GF-D8 (cell line): ENCODE measurements at places on chromosomes 11 and 22.

GRCh38 chr11:60018058-60018457 lies 1.1 kb downstream of the OOSP4B start:
- no peak for DNase-seq

GRCh38 chr22:47166446-47167016 lies 404.1 kb downstream of the TBC1D22A start:
- no peak for DNase-seq

DNA sequence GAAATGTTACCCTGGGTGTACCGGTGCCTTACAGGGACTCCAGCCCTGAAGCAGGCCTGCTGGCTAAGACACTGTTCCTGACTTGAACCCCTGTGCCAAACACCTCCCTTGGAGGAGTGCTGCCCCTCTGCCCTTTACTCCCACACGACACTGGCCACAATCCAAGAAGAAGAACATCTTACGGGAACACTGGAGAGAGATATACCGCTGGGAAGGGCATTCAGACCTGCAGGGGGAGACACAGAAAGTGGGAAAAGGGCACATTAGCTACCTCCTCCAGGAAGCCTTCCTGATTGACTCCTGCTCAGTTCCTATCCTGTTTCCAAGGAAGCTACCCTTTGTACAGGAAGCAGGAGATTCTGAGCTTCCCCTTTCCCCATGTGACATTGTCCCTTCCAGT lies 18.7 kb downstream of the TMPRSS13 start:
- DNase-seq, result no peak

GRCh38 chr11:93194673-93195291 lies 3.0 kb downstream of the SLC36A4 start:
- DNase-seq, result no peak

GRCh38 chr11:107655602-107656001 lies 56.3 kb downstream of the SLN start:
- peak; percentile 78 for DNase-seq

DNA sequence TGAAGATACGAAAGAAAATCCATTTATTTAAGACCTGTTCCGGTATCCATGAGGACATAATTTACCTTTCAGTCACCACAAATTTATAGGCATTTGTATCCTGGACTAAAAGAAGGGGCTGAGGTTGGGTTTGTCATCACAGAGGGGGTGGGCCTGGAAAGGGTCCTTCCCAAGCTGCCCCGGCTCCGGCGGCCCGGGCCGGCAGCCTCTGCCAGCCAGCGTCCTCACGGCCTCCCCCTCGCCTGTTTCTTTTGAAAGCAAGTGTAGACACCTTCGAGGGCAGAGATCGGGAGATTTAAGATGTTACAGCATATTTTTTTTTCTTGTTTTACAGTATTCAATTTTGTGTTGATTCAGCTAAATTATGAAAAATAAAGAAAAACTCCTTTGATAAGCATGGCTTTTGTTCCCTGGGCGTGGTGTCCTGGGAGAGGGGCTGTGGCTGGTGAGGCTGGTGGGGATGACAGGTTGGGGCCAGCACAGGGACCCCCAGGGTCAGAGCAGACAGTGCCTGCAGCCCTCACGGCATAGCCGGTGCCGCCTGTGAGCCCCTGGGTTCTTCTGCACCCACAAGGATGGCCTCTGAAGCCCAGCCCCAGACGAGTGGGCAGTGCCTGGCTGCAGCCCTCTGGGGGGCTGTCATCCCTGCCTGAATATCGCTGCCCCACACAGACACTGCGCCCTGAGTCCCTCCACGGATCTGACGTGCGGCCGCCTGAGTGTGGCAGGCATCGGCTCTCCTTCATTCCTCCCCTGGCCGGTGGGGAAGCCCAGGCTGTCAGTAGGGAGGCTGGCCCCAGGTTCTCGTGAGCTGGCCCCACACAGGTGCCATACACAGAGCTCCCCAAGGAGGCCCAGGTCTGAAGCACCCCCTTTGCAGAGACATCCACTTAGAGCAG lies 1075.9 kb downstream of the BRD1 start:
- no peak for DNase-seq

DNA sequence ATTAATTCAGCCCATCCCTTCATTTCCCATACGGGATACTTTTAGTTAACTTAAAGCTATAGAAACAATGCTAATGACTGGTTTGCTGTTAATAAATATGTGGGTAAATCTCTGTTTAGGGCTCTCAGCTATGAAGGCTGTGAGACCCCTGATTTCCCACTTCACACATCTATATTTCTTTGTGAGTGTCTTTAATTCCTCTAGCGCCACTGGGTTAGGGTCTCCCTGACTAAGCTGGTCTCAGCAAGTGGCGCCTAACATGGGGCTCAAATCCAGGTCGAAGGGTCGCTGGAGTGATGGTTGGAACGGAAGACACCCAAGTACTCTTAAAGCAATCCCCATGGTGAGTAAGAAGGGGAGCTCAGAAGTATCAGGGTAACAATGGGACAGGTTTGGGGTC lies 14.4 kb upstream of the OOSP1 start:
- no peak for DNase-seq

DNA sequence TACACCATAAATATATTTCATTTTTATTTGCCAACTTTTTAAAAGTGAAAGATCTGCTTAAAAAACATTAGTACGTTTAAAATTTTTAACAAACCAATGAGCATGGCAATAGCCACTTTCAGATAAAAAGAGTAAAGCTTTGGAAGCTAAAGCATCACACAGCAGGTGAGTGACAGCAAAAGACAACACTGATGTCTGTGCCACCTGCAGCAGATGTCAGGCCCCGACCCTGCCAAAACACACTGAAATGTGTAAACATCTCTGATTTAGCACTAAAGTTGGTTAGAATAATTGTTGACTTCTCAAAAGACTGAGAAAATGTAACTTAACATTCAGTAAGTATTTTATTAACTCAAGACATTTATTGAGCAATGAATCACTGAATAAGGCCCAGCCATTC lies 232.9 kb downstream of the DLG2 start:
- DNase-seq, result no peak

DNA sequence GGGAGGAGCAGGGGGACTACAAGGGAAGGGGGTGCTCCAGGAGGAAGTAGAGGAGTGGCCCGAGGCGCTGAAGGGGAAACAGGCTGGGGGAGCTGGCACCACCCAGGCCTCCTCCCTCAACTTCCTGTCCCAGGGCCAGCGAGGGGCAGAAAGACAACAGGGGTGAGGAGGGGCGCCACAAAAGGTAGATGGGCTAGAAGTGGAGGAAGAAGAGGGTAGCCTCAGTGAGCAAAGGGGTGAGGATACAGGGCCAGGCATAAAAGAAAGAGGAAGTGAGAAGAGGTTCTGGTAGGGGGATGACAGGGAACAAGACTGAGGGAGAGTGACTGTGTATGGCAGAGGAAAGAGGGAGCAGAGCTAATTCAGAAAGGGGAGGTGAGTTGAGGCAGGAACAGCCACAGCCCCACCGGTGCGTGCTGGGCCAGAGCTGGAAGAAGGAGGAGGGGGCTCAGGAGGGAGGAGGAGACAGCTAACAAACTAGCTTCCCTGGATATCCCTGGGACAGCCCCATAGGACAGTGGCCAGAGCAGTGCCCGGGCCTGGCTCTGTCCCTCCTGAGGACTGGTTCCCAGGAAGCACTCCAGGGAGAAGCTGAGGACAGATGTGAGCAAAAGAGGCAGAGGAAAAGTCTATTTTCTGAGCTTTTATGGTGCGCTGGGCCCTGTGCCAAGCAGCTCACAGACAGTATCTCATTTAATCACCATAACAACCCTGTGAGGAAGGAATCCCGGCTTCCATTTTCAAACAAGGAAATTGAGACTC lies 8.5 kb downstream of the DCHS1 start:
- DNase-seq, result peak; percentile 49

DNA sequence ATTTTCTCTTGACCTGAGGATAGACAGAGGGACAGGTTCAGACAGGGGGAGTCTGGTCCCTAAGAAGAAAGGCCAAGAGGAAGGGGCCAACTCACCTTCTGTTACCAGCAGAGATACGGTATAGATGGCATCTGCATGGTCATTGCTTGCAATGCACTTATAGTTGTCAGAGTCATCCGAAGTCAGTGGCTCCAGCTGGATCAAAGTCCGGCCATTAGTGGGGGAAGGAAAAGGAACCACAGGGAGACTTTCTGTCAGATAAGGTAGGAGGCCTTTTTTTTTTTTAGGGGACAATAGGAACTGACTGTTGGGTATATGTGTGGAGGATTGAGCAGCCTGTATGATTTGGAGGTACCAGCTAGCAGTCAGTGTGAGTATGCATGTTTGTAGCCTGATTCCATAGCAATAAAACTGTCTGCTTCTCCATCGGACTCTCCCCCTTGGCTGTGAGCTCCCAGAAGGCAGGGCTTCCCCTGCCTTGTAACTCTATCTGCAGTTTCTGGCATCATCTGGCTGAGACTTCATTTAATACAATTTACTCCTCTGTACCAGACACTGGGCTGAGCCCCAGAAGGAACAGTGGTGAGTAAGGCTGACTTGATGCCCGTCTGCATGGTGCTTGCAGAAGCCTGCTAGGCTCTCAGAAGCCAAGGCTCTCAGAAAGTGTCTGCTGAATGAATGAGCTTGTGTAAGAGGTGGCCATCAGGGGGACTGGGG lies 5.7 kb downstream of the IGSF22 start:
- no peak for DNase-seq

DNA sequence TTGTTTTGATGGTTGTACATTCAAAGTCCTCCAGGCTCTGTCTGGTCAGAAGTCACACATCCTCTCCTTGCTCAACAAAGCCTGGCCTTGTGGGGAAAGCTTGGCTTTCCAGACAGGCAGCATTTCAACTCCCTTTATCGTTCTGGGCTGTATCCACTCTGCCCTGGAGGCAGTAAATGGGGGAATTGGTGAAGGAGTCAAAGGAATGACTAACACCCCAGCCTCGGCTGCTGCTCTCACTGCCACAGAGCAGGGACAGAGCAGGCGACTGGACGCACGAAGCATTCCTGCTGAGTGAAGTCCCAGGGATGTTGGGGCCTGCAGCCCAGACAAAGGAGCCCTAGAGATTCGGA lies 52.8 kb downstream of the WNT11 start:
- no peak for DNase-seq

DNA sequence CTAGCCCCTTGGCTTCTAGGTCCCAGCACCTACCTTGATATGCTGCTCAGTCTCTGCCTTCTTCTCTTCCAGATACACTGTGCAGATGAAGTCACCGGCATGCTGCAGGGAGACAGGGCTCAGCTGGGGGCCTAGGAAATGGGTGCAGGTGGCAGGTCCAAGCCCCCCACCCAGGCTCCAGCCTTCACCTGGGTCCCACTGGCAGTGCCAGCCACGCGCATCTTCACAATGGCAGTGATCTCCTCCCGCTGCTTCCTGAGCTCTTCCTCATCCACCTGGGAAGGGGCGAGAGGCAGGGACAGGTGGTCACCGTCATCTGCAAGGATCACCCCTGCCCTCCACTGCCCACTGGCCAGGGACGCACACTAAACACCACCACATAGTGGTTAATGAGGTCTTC lies 21.1 kb upstream of the PDE2A start:
- no peak for DNase-seq

DNA sequence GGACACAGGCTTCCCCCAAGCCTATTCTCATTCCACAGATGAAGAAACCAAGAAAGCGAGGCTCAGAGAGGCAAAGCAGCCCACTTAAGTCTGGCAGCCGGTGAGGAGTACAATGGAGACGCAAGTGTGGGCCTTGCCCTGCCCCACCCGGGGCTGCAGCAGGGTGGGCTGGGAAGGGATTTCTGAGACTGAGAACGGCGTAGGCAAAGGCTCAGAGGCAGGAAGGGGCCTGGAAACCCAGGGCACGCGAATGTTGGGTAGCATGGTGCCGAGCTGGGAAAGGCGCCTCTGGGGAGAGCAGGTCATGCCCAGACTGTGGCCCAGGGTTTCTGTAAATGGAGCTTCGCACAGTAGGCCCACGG lies 47.5 kb upstream of the SHISAL1 start:
- DNase-seq, result no peak

GRCh38 chr11:101812546-101812945 lies 102.3 kb upstream of the CEP126 start:
- DNase-seq, result no peak

GRCh38 chr22:42289671-42290541 lies 19.5 kb upstream of the TCF20 start:
- no peak for DNase-seq

DNA sequence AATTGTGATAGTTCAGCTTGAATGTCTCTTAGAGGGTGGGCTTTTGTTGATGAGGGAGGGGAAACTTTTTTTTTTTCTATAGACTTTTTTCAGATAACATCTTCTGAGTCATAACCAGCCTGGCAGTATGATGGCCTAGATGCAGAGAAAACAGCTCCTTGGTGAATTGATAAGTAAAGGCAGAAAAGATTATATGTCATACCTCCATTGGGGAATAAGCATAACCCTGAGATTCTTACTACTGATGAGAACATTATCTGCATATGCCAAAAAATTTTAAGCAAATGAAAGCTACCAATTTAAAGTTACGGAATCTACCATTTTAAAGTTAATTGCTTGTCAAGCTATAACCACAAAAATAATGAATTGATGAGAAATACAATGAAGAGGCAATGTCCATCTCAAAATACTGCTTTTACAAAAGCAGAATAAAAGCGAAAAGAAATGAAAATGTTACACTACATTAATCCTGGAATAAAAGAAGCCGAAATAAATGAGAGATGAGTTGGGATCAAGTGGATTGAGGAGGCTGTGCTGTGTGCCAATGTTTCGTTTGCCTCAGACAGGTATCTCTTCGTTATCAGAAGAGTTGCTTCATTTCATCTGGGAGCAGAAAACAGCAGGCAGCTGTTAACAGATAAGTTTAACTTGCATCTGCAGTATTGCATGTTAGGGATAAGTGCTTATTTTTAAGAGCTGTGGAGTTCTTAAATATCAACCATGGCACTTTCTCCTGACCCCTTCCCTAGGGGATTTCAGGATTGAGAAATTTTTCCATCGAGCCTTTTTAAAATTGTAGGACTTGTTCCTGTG lies 3.9 kb downstream of the MALAT1 start:
- DNase-seq, result no peak

DNA sequence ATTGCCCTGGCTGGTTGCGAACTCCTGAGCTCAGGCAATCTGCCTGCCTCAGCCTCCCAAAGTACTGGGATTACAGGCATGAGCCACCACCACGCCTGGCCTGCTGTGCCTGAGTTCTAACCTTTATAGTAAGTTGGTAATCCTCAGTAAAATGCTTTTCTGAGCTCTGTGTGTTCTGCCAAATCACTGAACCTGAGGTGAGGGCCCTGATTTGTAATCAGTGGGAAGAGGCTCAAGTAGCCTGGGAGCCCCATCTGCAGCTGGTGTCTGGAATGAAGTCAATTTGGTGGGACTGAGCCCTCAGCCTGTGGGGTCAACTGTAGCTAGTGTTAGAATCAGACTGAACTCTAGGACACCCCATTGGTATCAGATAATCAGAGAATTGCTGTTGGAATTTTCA lies 72.6 kb upstream of the PARVG start:
- DNase-seq, result no peak

- no peak for DNase-seq
These were observed 39.0 kb upstream of the BLID start for GRCh38 chr11:122154994-122155393.

DNA sequence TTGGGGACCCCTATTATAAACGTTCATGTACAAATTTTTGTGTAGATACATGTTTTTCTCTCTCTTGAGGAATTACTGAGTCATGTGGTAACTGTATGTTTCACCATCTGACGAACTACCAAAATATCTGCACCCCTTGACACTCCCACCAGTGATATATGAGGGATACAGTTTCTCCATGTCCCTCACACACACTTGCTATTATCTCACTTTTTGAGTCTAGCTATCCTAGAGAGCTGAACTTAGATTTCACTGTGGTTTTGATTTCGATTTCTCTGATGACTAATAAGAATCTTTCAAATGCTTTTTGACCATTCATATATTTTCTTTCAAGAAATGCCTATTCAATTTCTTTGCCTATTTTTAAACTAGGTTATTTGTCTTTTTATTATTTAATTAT lies 200.2 kb downstream of the PGR start:
- DNase-seq, result no peak

- no peak for DNase-seq
These were observed 24.2 kb downstream of the FLI1 start for GRCh38 chr11:128718064-128718463.

- no peak for DNase-seq
These were observed 10.4 kb downstream of the MICAL3 start for GRCh38 chr22:18013947-18014346.
